ENCODE measurements at places on chromosomes 11 and 22.
A peak's percentile ranks its signal among the peaks of the same experiment; 100 is the strongest.

DNA sequence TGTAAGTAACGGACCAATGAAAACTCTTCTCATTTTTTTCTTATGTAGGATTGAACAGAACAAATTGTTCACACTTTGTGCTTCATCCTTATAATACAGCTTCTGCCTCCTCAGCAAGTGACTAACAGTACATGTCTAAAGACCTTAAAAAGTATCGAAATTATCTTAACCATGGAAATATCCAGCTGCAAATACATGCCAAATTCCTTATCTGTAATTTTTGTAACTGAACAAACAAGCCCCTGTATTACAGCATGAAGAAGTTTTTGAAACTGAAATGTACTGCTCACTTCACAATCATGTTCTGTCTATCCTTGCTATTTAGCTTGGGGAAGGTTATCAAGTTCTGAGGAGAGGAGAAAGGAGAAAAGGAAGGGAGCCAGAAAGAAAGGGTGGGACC lies 20.4 kb downstream of the WT1 start:
- no peak for DNase-seq

- DNase-seq = no peak
Observed at GRCh38 chr11:128210148-128210940, 377.0 kb downstream of the ETS1 start.

GRCh38 chr11:24267014-24267413 lies 229.8 kb upstream of the LUZP2 start:
- no peak for DNase-seq

DNA sequence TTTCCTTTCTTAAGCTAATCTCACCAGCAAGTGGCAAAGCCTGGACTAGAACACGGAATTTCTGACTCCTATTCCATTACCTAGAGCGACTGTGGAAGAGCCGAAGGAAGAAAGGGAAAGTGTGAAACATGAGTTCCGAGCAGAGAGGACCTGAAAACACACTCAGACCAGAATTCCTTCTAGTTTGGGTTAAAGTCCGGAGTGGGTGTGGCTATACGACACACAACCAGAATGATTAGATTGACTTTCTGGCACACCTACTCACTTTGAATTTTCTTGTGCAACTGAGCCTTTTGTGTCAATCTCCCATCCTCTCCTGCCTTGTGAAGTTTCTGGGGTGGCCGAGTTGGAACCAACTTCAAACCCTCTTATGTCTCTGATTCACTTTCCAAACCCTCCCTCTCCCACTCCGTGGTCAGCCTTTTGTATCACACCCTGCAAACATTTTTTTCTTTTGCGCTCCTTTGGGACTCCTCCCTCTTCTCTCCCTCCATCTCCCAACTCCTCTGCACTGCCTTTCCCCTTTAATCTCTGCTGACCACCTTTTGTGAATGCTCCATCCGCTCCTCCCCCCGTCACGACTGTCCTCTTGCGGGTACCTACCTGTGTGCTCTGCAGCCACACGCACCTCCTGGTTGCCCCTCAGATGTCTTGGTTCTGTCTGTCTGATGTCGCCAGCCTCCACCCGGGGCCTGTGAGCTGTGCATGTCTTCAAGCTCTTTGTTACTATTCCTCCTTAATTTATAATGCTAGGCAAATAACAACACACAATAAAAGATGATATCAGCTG lies 86.3 kb upstream of the BLID start:
- no peak for DNase-seq

GRCh38 chr11:47848700-47849155 lies 578 bp upstream of the NUP160 start:
- DNase-seq = no peak

DNA sequence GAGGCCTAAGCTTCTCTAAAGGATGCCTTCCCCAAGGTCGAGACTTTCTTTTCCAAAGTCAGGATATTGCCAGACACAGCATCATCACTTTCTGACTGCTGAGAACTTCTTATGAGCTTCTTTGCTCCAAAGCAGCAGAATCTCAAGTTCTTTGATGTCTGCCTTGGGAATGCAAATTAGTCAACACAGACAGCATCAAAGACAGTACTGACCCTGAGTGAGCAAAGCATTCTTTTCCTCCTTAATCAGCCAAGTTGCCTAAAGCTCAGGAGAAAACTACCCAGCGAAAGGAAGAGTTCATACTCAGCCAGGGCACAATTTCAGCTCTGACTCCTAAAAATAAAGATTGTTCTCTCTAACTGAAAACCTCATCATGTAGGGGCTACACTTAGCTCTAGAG lies 98.0 kb downstream of the SLC36A4 start:
- no peak for DNase-seq

GRCh38 chr22:44491269-44492035 lies 6.6 kb downstream of the RTL6 start:
- no peak for DNase-seq

- no peak for DNase-seq
Observed at GRCh38 chr11:128357073-128357472, 230.3 kb downstream of the ETS1 start.

GRCh38 chr11:36088266-36088972 lies 144.6 kb downstream of the LDLRAD3 start:
- DNase-seq = no peak

DNA sequence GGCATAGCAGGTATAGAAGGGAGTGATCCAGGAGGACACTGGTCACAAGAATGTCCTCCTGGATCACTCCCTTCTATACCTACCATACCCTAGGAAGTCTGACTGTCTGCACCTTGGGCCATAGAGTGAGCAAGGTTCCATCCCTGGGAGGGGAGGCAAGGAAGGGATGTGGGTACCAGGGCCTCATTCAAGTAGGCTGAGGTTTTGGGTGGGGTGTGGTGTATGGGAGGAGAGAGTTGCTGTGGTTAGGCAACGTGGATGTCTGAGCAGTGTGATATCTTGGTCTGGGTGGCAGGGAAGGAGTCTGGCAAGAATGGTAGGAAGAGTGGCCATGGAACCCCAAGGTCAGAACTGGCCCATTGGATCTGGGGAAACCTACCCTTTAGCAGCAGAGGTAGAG lies 13.2 kb downstream of the PPFIBP2 start:
- no peak for DNase-seq

- peak; percentile 72 for DNase-seq
Observed at GRCh38 chr22:37484480-37485394, 1.4 kb downstream of the MFNG start.

DNA sequence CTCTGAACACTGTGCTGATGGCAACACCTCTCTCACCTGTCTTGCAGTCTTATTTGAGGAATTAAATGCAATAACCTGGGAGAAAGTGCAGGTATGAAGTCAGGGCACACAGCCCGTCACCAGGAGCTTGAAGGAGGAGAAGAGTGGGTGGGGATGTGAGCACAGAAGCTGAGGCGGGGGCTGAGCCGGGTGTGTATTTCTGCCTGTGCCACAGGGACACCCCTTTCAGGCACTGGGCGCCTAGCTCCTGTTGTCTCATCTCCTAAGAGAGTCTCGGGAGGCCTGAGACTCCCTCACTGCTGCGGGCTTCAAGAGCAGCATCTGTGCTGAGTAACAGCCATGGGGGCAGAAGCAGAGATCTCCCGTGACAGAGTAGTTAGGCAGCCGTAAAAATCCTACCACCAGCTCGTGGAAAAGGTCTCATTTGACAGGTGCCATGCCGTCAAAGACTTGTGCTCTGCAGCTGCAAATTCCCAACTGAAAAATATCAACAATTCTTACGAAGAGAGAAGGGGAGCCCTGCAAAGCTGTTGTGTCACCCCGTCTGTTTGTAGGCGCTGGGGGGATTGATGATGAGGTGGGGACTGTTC lies 26.8 kb downstream of the PARVB start:
- DNase-seq = no peak
